GM12891 (cell line): ENCODE measurements at places on chromosomes 5 and 9.

DNA sequence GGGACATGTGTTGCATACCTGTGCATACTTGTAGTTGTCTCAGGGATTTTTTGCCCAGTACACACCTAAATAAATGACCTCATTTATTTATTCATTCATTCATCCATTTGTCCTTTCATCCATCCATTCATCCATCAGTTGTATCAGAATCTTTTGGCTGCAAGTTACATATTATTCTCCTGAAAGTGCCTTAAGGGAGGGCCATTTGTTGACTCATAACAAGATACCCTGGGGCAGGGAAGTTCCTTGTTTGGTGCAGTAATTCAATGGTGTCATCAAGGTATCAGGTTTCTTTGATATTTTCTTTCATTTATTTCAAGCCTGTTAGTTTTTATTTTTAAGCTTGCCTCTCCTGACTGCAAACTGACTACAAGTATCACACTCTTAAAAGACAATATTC is 597.9 kb upstream of the TLE4 start:
- no peak for DNase-seq

DNA sequence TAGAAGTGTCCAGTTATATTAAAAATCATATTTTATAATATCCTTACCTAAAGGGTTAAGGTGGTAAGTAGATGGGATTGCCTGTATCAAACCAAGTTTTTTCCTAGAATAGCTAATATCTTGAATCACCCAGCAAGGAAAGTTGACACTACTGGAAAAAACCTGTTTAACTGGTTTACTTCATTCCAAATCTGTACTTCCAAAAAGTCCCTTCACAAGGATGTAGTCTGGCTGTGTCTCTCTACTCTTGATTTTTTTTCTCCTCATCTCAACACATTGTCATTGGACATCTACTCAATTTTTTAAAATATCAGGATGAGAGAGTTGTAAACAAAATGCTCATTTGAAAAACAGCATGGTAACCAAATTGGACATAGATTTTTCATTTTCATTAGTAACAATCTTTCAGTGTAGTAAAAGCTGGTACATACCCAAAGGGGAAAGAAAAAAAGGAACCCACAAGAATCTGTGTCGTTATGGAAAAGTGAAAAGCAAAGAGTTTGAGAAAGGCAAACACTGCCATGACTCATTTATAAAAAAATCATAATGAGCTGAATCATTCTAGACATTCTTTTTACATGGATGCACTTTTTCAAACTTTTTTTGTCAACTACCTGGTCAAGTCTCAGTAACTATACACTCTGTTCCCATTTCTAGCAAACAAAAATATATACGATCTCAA is 173.5 kb downstream of the GLIS3 start:
- no peak for DNase-seq

- DNase-seq: no peak
These were observed 4.0 kb downstream of the SAP30L start for GRCh38 chr5:154449786-154450185.

DNA sequence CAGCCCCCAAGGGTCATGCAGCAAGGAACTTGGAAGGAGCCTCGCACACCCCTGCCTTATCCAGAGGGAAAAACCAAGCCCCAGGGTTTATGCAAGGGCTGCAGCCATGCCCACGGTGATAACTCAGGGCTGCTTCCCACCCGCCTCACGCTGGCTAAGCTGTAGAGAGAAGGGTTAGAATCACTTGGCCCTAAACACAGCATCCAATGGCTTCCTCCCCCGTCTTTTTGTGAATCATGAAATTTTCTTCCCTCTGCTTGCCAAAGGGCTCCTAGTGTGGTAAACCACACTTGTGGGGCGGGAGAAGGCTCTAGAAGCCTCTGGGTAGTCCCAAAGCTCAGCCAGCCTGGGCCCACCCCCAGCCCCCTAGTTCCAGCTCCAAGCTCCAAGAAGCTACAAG is 55.9 kb upstream of the ORM1 start:
- DNase-seq: no peak

GRCh38 chr5:132315529-132316067 is 21.4 kb downstream of the SLC22A4 start:
- no peak for DNase-seq

DNA sequence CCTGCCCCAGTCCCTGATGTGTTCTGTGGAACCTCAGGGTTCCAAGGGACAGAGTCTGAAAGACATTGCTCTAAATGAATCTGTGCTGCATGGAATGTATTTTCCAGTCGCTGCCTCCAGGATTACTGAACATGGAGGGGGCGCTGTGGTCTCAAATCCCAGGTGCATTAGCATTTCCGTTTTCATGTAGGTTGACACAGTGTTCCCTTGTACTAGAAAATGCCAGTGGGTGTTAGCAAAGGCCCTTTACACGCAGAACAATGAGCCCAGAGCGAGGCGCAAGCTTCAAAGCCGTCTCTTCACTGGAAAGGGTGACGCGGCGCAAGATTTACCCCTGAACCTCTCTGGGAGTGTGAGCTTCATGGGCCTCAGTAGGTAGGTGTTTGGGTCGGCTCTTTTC is 308.3 kb downstream of the SLIT3 start:
- no peak for DNase-seq

DNA sequence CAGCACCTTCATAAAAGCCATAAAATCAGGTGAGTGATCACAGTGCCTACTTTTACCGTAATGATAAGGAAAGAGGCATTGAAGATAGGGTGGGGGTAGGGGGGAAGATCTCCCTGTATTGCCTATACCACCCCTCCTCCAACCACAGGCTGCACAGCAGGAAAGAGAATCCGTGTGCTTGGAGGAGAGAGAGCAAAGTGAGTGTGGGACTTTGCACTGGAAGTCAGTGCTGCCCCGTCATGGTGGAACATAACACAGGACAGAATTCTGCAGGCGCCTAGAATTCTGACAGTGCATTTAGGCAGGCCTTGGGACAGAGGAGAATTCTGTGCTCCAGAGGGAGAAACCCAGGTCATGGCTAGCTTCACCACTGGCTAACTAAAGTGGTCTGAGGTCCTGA is 3.5 kb upstream of the C5 start:
- no peak for DNase-seq

DNA sequence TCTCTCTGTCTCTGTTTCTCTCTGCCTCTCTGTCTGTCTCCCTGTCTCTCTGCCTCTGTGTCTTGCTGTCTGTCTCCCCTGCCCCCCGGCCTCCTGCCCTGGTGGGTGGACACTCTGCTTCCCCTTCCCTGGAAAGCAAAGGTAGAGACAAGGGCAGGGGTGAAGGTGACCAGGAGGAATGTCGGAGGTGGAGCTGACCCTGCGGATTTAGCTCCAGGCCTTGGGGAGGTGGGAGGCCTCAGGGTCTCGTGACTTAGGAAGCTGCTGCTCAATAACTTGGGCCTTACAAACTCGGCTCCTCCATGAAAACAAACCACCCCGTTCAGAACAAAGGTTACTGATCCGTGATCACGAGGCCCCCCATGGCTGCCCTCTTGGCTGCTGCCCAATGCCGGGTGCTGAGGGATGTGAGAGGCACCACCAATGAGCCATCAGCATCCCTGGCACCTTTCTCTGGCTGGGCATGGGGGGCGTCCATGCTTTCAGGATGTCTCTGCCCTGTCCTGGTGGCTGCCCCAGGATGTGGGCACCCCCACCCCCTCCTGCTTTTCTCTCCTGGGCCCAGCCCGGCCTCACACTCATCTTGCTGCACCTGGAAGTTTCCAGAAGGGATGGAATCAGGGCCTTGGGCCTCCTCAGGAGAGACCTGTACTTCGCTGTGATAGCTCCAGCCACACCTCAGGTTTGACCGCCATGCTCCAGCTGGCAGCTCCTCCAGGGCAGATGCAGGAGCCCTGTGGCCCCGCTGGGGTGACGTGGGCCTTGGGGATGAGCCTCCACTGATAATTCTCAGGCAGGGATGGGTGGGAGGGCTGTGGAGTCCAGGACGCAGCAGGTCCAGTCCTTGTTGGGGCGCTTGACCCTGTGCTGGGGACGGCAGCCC is 14.8 kb upstream of the SLC6A19 start:
- DNase-seq: no peak
